ENCODE measurements at places on chromosomes 5 and 9.

GRCh38 chr5:1749346-1750124 is 50.1 kb downstream of the MRPL36 start:
- no peak for DNase-seq

DNA sequence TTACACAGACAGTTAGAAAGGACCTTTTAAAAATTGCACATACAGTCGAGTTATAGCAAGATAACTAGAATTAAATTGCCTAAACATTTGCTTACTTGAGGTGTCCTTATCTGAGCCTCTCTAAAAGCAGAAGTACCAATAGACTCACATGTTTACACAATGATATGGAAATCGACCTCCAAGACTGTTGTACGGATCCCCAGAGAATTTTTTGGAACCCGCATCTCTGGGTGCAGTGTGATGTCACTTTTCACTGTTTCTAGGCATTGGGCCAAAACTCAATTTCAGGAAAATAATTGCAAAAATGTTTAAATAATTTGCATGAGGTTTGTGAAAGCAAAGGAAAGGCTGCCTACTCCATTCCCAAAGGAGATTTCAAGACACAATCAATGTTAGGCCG is 63.1 kb upstream of the ATG10 start:
- no peak for DNase-seq

- DNase-seq = no peak
Measured at GRCh38 chr5:156914371-156914737, 48.7 kb downstream of the TIMD4 start.

GRCh38 chr5:114185274-114185673 is 176.6 kb upstream of the KCNN2 start:
- no peak for DNase-seq

All from GM04504 (cell line).